ENCODE measurements at places on chromosomes 2 and 18.

DNA sequence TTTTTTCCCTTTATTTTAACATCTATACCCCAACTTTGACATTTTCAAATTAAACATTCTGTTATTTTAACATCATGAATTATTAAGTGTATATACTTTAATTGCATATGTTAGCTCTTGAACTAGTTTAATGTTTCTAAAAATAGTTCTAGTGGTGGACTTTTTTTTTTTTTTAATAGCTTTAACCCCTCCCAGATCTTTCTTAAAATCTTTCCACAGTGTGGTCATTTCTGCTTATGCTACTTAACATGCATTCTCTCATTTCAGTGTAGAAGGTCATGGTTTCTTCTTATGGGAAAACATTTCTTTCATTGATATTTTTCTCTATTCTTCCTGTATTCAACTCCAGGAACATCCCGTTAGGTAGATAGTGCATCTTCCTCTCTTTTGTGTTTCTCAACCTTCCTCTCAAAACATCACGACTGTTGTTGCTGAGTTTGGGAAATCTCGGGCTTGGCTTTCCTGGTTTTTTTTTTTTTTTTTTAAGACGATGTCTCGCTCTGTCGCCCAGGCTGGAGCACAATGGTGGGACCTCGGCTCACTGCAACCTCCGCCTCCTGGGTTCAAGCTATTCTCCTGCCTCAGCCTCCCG lies 849 bp upstream of the TMEM18 start:
- DNase-seq: no peak

DNA sequence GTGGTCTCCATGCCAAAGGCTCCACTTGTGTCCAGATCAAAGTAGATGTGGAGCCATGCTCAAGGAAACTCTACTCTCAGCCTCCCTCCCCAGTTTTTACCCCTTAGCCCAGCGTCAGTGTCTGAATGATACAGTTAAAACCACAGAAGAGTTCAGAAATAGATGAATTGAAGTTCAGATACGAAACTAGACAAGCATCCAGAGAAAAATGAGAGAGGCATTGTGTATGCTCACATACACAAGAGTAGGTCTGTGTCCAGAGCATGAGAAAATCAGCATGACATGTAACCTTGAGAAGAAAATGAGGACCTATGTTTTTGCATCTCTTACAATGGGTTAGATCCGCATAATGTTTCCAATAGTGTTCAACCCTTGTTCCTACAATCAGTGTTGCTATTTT lies 612.8 kb upstream of the PKDCC start:
- no peak for DNase-seq

DNA sequence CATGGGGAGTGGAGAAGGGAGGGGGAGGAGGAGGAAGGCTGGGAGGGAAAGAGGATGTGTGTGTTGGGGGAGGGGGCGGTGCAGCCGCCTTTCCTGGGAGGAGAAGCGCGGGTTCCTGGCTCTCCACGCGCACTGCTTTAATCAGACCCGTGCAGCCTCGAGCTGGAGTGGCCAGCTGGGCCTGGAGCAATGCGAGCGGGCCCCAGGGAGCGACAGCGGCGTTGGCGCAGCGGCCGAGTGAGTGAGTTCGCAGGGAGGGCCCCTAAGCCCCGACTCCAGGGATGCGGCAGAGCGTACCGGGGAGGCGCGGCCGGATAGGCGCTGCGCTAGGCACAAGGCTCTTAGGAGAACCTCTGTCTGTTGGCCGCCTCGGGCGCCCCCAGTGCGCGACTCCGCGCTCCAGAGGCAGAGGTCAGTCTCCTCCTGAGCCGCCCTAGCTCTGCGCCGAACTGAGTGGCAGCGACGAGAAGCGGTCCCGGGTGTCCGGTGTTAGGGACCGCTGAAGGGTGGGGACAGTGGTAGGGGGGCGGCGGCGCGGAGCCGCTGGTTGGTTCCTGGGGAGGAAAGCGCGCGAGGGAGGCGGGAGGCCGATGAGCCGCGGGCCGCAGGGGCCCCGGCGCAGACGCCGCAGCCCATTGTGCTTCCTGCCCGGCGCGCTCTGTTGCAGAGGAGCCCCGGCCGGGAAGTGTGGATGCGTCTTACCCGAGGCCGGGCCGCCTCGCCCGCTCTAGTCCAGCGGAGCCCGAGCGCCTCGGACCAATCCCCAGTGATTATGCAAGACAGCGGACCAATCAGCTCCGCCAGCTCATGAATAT lies 455 bp upstream of the DLX1 start:
- DNase-seq: peak; percentile 40

DNA sequence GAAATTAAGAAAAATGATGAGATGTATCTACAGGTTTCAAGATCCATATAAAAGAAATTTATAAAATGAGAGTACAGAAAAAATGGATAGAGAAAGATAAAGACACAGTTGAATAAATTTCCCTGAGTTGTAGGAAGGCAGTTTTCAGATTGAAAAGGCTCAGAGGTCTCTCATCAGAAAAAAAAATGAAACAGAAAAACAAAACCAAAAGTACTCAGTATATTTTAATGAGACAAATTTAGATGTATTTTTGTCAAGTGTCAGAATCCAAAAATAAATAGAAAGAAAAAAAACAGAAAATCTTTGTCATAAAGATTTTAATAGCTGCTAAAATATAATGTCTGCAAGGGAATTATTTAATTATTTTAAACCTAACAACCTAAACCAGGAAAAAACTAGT lies 520.5 kb downstream of the KCNJ3 start:
- DNase-seq: no peak

GRCh38 chr2:144516411-144516980 lies 3.4 kb downstream of the ZEB2 start:
- no peak for DNase-seq

DNA sequence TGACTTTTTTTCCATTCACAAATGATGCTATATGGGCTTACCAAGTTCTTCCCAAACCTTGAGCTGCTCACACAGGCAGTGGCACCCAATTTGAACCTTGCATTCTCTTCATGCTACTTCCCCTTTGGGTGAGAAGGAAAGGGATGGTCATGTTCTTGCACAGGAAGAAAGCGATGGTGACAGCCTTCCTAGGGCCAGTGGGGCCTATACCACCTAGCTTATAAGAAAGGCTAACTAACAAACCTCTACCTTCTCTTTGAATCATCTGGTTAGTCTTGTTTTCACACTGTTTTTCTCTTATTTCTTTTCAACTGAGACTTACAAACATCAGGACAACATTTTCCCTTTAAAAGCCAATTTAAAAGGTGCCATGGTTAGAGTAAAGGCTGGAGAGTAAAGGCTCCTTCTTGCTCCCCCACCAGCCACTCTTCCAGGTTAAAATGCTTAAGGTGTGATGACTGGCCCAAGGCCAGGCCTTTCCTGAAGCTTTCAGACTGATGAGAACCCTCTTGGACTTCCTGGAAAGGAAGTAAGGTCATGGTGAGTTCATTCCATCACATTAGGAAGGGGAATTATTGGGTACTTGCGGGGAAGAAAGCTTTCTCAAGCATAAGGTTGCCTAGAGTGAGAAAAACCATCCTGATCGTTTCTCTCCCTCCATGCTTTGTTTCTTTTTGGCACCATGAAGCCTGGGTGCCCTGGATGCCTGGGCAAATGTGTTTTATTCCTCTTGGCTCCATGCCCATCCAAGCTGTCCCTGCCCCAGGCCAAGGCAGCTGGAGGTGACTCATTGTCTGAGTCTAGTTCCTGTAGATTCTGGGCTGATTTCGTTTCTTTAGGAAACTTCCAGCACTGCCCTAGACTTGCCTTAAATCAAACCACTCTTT lies 41.4 kb upstream of the ITGB6 start:
- DNase-seq: no peak

DNA sequence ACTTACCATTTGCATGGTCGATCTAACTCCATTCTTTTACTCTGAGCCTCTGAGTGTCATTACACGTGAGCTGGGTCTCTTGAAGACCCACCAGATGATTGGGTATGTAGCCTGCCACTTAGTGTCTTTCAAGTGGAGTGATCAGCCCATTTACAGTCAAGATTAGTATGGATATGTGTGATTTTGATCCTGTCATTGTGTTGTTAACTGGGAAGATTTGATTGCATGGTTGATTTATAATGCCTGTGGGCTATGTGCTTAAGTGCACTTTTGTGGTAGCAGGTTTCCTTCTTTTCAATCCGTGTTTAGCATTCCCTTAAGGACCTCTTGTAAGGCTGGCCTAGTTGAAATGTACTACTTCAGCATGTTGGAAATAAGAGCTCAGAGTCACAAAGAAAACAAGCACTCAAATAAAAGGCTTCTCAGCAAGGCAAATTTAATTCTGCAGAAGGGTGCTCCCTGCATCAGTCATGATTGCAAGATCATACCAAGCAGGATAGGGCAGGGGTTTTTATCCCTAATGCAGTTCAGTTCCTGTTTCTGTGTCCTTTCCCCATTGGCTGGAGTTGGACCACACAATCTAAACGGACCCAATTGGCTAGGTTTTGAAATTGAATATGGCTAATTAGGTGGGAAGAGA lies 230.7 kb upstream of the SYT4 start:
- DNase-seq: no peak

DNA sequence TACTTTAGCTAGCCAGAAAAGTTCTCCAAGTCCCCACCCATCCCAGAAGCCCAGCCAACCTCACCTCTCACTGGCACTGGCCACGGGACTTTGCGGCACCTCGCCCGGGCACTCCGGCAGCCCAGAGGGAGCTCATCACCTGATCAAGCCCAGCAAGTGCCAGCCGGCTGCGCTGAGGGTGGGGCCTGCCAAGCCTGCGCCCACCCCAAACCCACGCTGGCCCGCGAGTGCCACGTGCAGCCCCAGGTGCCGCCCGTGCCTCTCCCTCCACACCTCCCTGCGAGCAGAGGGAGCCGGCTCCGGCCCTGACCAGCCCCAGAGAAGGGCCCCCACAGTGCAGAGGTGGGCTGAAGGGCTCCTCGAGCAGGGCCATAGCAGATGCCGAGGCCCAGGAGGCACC lies 585.0 kb upstream of the HS6ST1 start:
- no peak for DNase-seq

DNA sequence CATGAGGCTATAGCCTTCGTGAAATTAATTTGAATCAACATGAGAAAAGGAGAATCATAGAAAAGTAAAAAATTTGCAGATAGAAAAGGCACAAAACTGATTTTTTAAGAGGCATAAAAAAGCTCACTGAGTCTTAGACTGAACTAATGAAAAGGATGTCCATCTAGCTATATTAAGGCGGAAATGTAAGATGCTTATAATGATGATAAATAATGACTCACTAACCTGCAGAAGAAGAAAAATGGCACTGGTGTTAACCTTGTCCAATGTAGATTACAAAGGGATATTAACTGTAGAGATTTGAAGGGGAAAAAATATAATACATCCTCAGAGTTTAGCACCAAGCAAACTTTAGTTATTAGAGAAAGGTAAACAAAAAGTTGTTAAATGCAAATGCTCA lies 1098.0 kb upstream of the DDX18 start:
- no peak for DNase-seq

DNA sequence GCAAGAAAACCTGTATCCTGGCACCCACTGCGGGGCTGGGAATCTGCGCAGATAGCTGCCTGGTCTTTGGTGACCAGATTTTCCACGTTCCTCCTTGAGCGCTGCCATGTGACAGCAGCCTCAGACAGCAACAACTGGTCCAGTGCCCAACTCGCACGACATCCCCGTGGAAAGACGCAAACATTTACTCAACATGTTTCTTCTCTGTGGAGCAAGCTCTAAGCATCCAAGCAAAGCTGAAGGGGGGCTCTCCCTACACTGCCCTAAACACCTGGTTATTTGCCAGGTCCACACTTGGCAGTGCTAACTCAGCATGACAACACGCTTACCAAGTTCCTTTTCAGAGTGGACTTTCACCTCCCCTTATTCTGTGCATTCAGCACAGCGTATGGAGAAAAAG lies 11.3 kb downstream of the ZNF516 start:
- no peak for DNase-seq

GRCh38 chr2:33268246-33268831 lies 208.1 kb upstream of the RASGRP3 start:
- DNase-seq: no peak

DNA sequence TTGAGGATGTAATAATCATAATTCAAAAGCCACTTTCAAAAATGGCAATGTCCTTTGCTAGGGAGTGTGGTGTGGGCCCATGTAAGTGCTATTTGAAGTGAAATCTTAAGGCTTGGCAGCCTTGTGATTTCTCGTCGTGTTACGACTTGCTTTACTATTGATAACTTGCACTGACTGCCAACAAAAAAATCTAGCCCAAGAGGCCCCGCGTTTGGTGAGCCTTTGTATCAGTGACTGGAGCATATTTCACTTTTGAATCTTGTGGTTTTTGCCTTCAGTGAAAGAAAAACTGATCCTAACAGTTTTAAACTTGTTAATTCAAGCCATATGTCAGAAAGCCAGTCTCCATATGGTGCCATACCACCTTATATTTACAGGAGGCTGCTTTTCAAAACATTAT lies 248.0 kb downstream of the TMEM182 start:
- no peak for DNase-seq

DNA sequence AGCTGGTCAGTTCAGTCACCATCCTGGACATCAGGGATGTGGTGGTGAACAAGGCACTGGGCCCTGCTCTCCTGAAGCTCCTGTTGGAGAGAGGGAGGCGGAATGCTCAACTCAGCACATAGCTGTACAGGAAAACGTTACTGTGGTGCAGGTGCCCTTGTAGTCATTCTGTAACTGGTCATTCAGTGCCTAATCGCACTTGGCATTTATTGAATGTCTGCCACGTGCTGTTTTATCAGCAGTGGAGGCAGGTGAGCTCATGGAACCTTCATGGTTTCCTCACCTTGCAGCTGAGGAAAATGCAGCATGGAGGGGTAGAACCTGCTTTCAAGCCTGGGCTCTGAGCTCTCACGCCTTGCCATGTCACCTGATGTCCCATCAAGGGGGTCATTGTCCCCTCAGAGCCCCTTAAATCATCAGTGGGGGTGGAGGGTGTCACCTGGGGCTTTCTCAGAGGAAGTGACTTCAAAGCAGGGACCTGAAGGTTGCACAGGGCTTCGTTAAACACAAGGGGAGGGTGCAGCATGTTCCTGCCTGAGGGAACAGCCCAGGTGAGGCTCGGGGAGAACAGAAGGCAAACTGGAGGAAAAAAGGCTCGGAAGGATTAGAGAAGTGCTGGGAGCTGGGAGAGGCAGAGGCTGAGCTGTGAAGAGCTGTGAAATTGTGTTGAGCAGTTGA lies 56.0 kb upstream of the RPL31 start:
- DNase-seq: no peak

DNA sequence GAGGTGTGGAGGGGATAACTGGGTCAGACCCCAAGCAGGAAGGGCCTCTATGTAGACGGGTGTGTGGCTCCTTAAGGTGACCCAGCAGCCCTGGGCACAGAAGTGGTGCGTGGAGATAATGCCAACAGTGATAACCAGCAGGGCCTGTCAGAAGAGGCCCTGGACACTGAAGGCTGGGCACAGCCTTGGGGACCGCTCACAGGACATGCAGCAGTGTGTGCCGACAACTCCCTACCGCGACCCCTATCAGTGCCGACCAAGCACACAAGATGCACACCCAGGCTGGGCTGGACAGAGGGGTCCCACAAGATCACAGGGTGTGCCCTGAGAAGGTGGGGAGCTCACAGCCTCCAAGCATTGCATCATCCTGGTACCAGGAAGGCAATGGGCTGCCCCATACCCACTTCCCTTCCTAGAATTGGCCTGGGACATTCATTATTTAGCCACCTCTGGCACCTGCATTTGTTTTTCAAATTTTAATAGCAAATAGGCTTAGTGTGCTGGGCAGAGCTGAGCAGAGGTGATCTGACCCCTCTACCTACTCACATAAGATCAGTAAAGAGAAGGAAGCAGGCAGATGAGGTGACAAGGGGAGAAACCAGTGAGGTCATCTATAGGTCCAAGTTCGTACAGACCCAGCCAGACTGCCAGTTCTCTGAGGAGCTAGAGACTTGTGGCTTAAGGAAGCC lies 55.2 kb downstream of the BCL11A start:
- DNase-seq: no peak
